ENCODE measurements at places on chromosomes 3 and 15.
A peak's percentile ranks its signal among the peaks of the same experiment; 100 is the strongest.

DNA sequence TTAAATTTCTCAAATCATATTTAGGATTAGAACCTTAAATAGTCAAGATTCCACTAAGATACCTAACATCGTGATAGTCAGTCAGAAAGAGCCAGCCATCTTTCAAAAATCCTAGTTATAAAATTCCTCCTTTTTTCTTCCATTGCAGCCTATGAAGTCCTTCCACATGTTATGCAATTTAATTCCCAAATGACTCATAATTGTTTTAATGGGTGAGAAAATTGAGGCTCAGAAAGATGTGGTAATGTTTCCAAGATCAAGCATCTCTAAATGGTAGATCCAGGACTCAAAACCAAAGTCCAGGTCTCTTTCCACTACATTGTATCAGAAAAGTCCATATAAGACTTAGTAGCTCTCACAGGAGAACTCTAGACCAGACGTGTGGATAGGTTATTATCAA lies 9.5 kb downstream of the CFAP44 start:
- no peak for DNase-seq

DNA sequence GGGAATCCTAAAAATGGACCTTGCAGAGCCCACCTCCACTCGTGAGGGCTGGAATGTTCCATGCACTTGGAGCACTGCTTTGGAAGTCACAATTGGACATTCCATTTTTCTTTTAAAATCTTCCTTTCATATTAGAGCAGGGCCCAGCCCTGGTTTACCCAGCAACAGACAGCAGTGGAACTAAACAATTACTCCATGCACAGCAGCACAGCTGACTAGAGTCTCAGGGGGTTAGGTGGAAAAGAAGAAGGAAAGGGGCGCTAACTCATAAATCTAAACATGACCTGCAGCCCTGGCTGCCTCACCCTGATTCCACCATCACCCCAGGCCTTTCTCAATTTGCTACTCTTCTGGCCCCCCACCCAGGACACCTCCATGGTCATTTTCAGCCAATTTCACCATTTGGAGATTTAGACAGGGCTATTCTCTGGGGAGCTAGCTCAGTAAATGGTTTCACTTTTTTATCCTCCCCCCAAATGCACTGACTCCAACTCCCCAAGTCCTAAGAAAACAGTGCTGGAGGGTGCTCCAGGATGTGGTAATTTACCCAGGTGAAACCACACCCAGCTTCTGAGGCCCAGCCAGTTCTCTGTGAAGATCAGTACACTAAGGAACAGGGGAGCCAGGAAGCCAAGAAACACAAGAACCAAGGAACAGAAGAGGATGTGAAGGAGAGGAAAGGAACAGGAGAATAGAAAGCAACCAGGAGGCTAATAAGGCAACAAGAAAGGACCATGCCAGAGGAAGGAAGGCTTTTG lies 1.6 kb upstream of the LRRC31 start:
- no peak for DNase-seq

DNA sequence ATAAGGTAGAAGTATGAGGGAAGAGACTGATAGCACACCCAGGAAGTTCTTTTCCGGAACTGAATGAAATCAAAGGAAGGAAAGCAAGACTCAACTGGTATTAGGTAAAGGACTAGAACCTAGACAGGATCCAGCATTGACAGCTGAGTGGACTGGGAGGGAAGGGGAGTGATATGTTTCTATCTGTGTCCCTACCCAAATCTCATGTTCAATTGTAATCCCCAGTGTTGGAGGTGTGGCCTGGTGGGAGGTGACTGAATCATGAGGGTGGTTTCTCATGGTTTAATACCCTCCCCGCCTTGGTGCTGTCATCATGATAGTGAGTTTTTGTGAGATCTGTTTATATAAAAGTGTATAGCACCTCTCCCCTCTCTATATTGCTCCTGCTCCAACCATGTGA lies 415.9 kb upstream of the KCNMB2 start:
- no peak for DNase-seq

DNA sequence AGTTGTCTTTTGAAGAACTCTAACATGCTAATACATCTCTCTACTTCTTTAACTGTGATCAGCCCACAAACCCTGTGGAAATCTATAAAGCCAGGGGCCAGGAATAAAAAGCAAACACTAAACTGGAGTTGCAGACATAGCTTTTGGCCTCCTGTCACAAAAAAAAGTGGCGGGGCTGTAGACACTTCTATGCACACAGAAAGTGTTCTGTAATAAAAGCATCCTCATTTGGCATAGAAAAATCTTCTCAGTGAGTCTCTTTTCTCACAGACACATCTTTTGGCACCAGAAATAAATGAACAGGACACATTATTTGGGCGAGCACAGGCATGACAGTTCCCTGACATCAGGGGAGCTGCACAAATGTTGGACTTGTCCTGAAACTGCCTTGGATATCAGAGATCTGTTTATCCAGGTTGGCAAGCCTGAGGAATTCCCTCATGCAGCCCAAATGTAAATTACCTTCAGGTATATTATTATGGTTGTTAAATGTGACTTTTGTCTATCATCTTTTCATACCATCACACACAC lies 355.4 kb downstream of the FGF12 start:
- no peak for DNase-seq

GRCh38 chr15:86061581-86061980 lies 18.1 kb upstream of the AGBL1 start:
- no peak for DNase-seq

DNA sequence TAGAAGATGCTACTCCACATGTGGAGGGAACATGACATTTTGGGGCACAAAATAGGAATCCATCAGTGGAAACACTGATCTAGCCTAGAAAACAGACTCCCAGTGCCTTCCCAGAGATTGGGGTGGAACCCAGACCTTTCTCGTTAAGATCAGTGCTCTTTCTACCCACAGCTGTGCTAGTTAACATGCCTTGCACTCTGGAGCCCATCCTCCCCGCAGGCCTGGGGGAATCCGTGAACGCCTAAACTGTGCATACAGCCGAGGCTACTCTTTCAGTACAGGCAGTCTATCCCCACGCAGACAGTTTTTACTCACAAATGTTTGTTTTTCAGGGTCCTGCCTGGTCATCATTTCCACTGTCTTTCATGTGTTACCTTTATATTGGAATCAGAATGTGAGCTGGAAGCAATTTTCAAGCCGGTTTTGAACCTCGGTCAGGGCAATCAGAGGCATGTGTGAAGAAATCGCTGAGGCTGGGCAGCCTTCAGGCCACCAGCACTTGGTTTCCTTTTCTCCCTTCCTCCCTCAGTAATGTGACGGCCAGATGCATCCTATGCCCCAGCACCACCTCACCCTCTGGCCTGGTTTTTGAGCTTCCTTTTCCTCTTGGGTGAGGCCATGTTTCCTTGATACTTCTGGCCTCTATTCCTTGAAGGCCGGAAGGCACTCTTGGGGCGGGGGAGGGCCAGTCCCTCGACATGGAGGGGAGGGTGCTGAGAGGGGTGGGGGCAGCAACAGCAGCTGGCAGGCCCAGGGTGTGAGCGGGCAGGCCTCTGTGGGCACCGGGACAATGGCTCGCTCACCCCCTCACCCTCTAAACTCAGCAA lies 123.6 kb upstream of the GALNT15 start:
- no peak for DNase-seq

GRCh38 chr15:59011262-59011952 lies 23.9 kb downstream of the RNF111 start:
- DNase-seq, result no peak

- DNase-seq, result no peak
Measured at GRCh38 chr15:93239591-93239990, 150.6 kb upstream of the RGMA start.

DNA sequence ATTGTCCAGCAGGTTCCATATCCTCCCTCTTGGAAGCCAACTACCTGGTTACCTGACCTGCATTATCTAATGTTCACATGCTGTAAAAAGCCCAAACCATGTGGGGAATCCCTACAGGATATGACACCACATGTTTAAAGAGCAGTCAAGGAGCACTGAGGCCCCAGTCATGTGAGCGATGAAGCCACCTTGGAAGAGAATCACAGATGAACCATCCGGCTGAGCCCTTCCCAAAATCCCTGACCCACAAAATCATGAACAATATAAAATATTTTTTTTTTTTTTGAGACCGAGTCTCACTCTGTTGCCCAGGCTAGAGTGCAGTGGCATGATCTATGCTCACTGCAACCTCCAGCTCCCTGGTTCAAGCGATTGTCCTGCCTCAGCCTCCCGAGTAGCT lies 10.6 kb upstream of the ANKDD1A start:
- no peak for DNase-seq

- DNase-seq, result peak; percentile 35
Measured at GRCh38 chr3:157128771-157129681, 30.9 kb downstream of the CCNL1 start.

DNA sequence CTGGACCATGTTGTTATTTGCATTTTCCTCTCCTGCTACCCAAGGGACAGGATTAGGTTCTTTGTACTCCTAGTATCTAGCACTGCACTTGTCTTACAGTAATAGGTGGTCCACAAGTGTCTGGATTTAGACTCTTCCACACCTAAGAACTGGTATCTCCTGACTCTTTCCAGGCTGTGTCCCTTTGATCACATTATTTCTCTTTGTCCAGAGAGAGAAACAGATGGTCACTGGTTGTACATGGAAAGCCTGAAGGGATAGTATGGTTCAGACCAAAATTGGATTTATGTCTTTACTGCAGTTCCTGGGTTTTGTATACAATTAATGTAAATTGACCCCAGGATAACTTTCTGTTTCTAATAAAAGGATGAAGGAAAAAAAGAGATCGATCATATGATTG lies 64.0 kb downstream of the PDE8A start:
- no peak for DNase-seq

GRCh38 chr15:99104788-99105513 lies at the start of gene SYNM:
SYNM (plus strand) TSS chr15:99105080; CDS start chr15:99105200, 120 bp downstream.
- DNase-seq, result peak; percentile 20

DNA sequence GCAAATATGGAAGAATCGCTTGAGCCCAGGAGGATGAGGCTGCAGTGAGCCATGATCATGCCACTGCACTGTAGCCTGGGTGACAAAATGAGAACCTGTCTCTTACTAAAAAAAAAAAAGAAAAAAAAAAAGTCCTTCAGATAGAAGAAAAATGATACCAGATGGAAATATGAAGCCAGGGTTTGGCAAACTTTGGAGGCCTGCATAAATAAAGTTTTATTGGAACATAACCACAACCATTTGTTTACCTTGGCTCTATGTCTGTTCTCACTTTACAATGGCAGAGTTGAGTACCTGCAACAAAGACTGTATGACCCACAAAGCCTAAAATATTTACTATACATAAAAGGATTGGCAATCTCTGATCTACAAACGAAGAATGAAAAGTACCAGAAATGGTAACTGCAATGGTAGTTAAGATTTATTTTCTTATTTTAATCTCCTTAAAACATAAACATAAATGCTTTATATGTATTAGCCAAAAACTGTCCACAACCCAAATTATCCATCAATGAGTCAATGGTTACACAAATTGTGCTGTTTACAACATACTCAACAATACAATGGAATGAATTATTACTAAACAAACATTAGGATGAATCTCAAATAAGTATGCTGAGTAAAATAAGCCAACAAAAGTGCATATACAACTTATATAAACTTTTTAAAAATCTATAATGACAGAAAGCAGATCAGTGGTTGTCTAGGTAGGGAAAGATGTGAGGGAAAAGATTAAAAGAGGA lies 41.8 kb downstream of the GOLGB1 start:
- no peak for DNase-seq

GRCh38 chr15:68360721-68361120 lies 71.2 kb downstream of the ITGA11 start:
- DNase-seq, result no peak

DNA sequence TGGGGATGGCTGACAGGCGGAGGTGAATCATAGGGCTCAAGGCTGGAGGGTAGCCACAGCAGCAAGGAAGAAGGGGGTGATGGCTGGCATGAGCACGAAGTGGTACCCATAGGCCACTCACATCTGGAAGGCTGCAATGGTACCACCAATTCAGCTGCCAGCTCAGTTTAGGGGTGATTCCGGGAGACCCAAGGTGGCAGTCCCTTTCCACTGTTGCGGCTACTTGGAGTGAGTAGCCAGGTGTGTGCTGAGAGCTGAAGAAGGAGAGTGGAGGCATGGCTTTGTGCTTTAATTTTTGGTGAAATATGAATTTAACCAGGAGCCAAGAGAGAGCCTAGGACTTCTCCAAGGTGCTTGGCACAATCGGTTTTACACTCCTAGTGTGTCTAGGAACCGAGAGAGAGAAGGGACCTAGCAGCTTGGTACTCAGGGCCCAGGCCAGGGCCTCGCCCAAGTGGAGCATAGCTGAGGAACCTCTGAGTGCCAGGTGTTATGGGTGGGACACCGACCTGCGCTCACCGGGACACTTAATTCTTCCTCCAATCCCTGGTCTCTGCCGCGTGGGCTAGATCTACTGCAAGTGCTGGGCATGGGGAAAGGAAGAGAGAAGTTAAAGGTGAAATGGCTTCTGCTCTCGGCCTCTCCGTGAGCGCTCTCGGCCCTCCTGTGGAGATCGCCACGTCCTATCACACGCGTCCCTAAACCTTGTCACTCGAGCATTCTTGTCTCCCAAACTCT lies 32.2 kb upstream of the POLG start:
- no peak for DNase-seq

- DNase-seq, result no peak
Measured at GRCh38 chr3:188468662-188469061, 314.7 kb downstream of the LPP start.

GRCh38 chr3:190644766-190645165 lies 130.9 kb downstream of the IL1RAP start:
- DNase-seq, result no peak

DNA sequence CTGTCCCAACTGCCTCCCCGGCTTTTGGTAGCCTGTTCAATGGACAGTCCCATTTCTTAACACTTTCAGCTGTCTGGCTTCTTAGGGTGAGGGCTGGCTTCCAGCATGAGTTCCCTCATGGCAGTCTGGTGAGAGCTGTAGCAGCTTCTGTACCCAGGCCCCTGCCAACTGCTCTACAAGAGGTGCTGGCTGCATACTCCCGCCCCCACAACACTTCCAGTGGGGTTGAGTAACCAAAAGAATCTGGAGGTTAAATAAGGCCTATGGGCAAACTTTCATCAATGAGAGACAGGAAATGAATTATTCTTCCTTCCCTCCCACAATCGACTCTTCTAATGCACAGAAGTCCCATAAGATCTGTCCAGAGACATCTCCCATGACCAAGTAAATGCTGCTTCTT lies 145.0 kb downstream of the NEK10 start:
- DNase-seq, result no peak

- peak; percentile 69 for DNase-seq
Measured at GRCh38 chr15:70486451-70487386, 276.6 kb downstream of the UACA start.

- peak; percentile 47 for DNase-seq
Measured at GRCh38 chr3:46098319-46098761, 71.1 kb upstream of the XCR1 start.

GRCh38 chr3:52403955-52404354 lies 40.9 kb downstream of the SEMA3G start:
- DNase-seq, result no peak

- DNase-seq, result peak; percentile 27
Measured at GRCh38 chr3:16508591-16508995, 4.9 kb downstream of the RFTN1 start.

- no peak for DNase-seq
Measured at GRCh38 chr3:52361898-52362297, 45.8 kb downstream of the DNAH1 start.

- no peak for DNase-seq
Measured at GRCh38 chr3:100277255-100277800, 16.5 kb downstream of the TBC1D23 start.

- DNase-seq, result no peak
Measured at GRCh38 chr3:48294611-48295263, 38.7 kb downstream of the SPINK8 start.

- no peak for DNase-seq
Measured at GRCh38 chr3:109831403-109831802, 494.1 kb upstream of the DPPA4 start.

GRCh38 chr3:120558771-120559241 lies 37.3 kb upstream of the NDUFB4 start:
- peak; percentile 88 for DNase-seq

GRCh38 chr3:119812491-119813058 lies 30.7 kb downstream of the NR1I2 start:
- no peak for DNase-seq

Measured in stimulated activated CD4-positive, alpha-beta T cell treated with anti-CD3 and anti-CD28 coated beads, Interleukin-2, amount 100 ng/mL, for 24 hours (primary cell).